ENCODE measurements at places on chromosomes 4 and X.

- DNase-seq: no peak
These were observed 249.4 kb downstream of the NDST4 start for GRCh38 chr4:114864060-114864459.

- DNase-seq: no peak
These were observed 3.0 kb downstream of the GPR174 start for GRCh38 chrX:79147477-79147876.

DNA sequence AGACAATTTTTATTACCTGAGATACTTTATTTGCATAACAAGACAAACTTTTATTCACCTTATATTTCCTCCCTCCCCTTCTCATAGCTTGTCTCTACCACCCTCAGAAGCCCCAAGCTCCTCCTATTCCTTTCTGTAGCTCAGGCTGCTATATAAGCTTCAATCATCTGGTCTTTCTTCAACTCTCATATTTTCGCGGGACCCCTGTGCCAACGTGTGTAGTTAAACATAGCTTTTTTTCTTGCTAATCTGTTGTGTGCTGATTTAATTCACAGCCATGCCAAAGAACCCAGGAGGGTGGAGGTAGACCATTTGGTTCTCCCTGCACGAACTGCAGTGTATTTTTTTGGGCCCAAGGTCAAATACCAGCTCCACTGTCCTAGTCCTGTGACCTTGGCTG is 21.1 kb upstream of the CD38 start:
- no peak for DNase-seq

GRCh38 chr4:123102897-123103471 is 180.6 kb upstream of the NUDT6 start:
- DNase-seq: peak; percentile 35

DNA sequence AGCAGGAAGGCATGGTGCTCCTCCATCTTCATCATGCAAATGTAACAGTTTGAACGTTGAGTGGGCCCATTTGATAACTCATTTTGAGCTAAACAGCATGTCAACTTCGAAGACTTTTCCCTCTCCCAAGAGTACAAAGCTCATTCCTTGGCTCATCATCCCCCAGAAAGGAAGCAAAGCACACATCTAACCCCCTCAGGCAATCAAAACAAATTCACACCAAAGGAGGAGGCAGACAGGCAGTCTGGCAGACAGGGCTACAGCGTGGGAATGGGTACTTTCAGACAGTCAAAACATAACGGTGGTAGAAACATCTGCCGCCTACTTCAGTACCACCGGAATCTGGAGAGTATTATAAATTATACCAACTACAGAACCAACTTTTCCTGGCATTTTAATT is 81.7 kb downstream of the PCDH19 start:
- no peak for DNase-seq

GRCh38 chrX:137313627-137314026 is 252.3 kb upstream of the ZIC3 start:
- no peak for DNase-seq

DNA sequence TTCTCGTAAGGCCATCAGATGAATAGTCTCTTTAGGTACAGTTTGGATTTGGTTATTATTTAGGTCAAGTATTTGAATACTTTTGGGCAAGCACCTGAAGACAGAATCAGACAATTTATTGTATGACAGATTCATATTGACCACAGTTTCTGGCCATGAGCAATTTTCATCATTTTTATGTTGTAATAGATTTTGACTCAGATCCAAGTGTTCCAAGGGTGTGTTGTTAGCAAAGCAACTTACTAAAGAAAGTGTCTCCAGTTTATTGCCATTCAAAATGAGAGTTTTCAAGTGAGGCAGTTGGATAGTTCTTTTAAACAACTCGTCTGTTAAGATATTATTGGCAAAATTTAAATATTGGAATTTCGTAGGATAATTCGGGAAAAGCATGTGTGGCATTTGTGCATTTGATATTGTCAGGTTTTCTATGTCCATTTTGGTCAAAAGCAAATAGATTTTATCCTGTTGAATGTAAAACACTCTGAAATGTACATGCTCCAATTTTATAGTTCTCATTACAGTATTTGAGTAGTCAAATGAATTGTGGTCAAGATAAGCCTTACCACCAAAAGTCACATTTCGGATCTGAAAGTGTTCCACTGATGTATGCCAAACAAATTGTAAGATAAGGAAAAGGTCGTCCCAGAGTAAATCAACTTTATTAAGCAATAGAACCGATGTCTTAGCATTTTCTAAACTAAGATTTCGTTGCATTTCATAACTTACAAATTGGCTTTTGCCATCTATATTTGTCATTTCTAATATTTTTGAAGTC is 8.4 kb downstream of the TLR10 start:
- no peak for DNase-seq

- no peak for DNase-seq
These were observed 116.1 kb downstream of the SHROOM3 start for GRCh38 chr4:76550966-76551780.

GRCh38 chr4:124903995-124904722 is 191.6 kb upstream of the ANKRD50 start:
- DNase-seq: peak; percentile 51

- DNase-seq: no peak
These were observed 14.7 kb downstream of the STAP1 start for GRCh38 chr4:67573193-67573592.

DNA sequence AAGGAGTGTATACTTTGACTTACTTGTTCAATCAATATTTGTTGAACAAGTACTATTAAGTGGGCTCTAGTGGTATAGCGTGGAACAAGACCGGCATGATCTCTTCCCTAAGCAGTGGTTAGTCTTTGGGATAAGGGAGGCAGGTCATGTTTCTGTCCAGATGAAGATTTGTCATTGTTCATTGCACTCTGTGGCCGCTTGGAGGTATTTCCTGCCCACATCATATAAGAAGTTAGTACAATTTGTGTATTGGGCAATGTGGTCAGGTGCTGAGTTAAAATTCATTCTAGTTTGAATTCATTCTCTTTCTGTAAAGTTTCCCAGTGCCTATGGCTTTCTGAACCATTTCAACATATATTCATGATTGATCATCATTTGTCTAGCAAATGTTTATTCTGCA is 101.1 kb upstream of the SHISA3 start:
- DNase-seq: no peak

DNA sequence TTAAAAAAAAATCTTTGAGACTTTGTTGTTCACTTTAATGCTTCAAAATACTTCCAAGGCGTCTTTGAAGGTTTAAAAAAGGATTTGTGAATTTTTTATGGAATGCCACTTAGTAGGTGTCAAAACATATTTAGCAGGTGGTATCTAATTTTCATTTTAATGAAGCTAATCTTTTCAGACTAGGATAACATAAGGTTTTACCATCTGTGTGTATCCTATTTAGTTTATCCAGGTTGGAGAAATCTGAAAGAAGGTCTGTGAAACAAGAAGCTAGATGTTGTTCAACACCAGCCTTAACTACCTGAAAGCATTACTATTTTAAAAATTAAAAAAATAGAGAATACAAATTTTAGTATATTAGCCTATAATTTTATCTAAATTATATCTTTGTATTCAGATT is 193.4 kb downstream of the GRID2 start:
- no peak for DNase-seq

- peak; percentile 80 for DNase-seq
These were observed 39.6 kb downstream of the CLCN3 start for GRCh38 chr4:169659716-169660670.

GRCh38 chr4:118964891-118965411 is 76.3 kb downstream of the SYNPO2 start:
- no peak for DNase-seq

DNA sequence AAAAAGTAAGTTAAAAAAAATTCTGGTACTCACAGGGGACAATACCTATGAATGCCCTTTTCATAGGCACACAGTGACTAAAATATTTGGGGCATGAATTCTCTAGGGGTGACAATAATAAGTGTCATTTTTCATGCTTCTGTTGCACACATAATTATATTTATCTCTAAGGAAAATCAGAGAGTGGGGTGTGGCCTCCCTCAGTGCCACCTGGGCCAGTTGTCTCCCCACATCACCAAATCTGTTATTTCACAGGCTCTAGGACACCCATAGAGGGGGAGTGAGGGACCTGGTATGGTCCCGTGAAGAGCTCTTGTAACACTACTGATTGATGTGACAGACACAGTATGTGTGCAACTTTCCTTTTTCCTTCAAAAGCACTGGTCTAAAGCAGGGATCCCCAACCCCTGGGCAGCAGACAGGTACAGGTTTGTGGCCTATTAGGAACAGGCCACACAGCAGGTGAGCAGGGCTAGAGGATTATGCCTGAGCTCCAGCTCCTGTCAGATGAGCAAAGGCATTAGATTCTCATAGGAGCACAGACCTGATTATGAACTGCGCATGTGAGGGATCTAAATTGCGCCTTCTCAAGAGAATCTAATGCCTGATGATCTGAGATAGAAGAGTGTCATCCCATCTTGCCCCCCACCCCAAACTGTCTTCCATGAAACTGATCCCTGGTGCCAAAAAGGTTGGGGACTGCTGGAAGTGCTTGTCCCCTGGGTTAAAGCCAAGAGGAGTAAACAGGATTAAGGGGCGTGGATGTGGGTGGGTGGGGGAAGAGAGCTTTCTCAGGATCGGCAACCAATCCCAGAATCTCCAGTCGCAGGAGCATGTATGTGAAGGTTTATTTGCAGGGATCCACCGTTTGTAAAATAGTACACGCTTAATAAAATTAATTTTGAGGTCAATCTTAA is 856 bp downstream of the SLC9B1 start:
- peak; percentile 11 for DNase-seq

DNA sequence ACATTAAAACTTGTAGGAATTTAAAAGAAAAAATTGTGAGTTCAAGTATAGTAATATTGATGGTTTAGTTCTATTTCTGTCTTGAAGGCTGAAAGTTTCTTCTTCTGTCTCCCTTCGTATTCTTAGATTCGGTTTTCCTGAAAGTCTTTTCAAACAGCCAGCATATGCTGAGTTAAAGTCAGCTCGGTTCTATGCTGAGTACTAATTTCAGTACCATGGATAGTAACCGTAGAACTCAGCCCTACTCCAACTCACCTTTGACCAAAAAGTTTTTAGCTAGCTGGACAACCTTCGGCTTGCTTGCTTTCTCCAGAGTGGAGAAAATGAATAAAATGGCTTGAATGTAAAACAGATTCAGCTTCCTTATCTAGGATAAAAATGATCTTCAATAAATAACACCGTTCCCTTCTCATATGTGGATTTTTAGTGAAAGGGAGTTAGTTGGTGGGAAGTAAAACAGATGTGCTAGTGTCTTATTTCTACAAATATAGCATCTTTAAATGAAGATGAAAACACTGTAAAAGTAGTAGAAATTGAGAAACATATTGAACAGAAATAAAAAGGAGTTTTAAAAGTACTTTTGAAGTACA is 5.2 kb downstream of the POU4F2 start:
- DNase-seq: peak; percentile 39

GRCh38 chr4:33737726-33738125 is 2506.6 kb downstream of the ARAP2 start:
- no peak for DNase-seq

DNA sequence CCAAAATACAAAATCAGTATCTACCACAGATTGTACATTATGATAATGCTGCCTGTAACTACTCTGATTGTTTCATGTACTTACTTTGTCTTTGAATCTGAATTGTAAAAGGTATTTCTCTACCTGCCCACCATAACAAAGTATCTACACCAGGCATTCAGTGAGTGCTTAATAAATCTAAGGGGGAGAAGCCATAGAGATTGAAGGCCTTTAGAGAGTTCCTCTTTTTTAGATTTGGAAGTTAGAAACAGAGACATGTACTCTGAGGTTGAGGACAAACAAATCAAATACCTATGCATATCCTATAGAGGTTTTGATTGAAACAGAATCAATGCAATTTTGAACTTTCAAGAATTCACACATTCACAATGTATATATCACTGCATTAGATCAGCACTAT is 42.7 kb downstream of the SAT1 start:
- no peak for DNase-seq

GRCh38 chr4:77201857-77202256 is 44.9 kb downstream of the CCNG2 start:
- no peak for DNase-seq

DNA sequence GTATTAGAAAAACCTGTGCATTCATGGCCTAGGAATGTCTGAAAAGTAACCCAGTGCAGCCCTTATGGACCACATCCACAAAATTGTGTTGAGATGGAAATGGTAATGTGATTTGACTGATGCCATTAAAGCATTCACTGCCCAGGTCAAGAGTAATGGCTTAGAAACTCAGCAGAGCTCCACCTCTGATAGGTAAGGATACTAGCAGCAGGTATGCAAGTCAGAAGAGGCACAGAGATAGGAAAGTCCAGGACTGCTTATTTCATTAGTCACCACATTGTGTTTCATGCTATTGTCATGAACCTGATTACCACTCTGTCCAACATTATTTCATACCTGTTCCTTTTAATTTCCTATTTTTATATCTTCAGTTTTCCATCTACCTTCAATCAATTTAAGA is 2042.2 kb downstream of the ARAP2 start:
- no peak for DNase-seq

DNA sequence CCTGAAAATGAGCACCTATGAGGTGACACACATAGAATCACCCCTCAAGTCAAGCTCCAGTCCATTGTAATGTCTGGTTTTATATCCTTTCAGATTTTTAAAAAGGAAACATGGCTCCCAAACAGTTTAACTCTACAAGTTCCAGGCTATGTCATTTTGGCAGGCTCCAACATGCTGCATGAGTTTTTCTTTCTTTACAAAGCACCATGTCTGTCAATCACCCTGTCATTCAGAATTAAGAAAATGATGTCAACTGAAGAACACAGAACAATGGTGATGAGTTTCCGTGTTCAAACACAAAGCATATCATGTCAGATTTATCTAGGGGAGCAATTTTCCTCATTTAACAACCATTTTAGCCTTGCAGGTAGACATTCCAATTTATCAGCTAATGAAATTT is 106.5 kb downstream of the AMMECR1 start:
- no peak for DNase-seq

- no peak for DNase-seq
These were observed 51.0 kb upstream of the RASGEF1B start for GRCh38 chr4:81522711-81523110.

- no peak for DNase-seq
These were observed 640.0 kb upstream of the BOD1L1 start for GRCh38 chr4:14267373-14268060.
